ENCODE measurements at places on chromosomes 12 and 14.

- DNase-seq, result no peak
Measured at GRCh38 chr14:56100556-56100955, 17.7 kb upstream of the PELI2 start.

- DNase-seq, result no peak
Measured at GRCh38 chr12:42639556-42639955, 50.0 kb upstream of the PRICKLE1 start.

- DNase-seq, result peak; percentile 19
Measured at GRCh38 chr12:49580572-49581535, 12.9 kb upstream of the MCRS1 start.

- no peak for DNase-seq
Measured at GRCh38 chr14:29717901-29718300, 209.7 kb downstream of the PRKD1 start.

DNA sequence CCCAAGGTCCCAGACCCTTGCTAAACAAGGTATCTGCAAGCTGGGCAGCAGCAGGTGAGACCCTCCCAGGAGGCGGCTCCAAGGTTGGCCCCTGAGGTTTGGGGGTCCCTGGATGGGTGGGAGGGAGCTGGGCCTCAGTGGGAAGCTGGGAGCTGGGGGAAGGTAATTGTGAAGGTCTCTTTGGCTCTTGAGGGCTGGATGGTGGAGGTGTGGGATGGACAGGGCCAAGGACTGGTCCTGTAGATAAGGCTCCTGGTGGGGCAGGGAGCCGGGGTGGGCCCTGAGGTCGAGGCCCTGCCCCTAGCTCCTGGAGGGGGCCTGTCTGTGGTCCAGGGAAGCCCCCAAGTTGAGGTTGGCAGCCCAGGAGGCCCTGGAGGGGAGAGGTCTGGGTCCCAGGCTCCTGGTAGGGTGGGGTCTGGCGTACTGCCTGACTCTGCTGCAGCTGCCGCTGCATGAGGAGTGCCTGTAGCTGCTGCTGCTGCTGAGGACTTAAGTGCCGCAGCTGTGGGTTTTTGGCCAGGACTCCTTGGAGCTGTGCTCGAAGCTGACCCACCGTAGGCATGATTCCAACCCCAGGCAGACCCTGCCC, 13.1 kb upstream of the PRKAG1 start:
- DNase-seq, result no peak

DNA sequence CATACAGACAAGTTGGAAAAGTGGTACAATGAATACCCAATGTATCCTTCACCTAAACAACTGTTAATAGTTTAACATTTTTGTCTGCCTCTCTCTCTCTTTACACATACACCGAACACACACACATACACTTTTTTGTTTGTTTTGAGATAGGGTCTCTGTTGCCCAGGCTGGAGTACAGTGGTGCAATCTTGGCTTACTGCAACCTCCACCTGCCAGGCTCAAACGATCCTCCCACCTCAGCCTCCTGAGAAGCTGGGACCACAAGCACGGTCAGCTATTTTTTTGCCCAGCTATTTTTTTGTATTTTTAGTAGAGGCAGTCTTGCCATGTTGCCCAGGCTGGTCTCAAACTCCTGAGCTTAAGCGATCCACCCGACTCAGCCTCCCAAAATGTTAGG, 16.8 kb downstream of the ZCCHC8 start:
- no peak for DNase-seq

GRCh38 chr14:105029402-105029801, 8.5 kb upstream of the CDCA4 start:
- no peak for DNase-seq

GRCh38 chr12:46209170-46209569, 59.7 kb downstream of the SLC38A1 start:
- DNase-seq, result no peak

DNA sequence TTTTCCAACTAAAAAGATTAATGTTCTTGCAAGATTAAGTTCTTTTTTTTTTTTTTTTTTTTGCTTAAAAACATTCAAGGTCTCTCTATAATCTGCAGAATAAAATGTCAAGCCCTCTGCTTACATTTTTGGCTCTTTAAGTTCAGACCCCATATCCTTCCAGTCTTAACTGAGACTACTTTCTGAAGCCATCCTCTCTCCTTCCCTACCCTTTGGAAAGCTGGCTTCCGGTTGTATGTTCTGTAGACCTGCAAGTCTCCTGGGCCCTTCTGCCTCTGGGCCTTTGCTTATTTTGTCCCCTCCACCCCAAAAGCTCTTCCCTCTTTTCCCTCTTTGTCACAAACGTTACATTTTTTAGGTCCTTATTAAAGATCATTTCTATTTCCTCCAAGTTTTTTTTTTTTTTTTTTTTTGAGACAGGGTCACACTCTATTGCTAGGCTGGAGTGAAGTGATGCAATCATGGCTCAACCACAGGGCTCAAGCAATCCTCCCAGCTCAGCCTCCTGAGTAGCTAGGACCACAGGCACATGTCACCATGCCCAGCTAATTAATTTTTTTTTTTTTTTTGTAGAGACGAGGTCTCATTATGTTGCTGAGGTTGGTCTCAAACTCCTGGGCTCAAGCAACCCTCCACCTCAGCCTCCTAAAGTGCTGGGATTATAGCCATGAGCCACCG, 46.5 kb downstream of the PTPRB start:
- DNase-seq, result no peak

DNA sequence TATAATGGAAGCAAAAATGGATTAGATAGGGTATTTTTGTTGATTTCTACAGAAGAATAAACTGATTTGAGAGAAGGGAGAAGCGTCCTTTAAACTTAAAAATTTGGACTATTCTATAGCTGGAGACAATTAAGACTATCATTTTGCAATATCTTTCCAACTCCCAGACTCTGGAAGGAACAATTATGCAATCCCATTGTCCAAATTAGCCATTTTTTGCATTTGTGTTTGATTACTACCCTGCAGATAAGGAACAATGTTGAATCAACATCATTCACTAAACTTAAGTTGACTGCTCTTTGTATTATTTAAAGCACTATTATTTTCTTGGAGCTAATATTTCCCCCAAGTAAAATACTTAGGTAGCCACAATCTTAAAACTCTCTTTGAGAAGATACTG, 34.8 kb upstream of the SELPLG start:
- no peak for DNase-seq

- no peak for DNase-seq
Measured at GRCh38 chr14:74504412-74504811, 10.8 kb downstream of the ISCA2 start.

GRCh38 chr14:93734086-93734822, 54.0 kb downstream of the PRIMA1 start:
- DNase-seq, result no peak

DNA sequence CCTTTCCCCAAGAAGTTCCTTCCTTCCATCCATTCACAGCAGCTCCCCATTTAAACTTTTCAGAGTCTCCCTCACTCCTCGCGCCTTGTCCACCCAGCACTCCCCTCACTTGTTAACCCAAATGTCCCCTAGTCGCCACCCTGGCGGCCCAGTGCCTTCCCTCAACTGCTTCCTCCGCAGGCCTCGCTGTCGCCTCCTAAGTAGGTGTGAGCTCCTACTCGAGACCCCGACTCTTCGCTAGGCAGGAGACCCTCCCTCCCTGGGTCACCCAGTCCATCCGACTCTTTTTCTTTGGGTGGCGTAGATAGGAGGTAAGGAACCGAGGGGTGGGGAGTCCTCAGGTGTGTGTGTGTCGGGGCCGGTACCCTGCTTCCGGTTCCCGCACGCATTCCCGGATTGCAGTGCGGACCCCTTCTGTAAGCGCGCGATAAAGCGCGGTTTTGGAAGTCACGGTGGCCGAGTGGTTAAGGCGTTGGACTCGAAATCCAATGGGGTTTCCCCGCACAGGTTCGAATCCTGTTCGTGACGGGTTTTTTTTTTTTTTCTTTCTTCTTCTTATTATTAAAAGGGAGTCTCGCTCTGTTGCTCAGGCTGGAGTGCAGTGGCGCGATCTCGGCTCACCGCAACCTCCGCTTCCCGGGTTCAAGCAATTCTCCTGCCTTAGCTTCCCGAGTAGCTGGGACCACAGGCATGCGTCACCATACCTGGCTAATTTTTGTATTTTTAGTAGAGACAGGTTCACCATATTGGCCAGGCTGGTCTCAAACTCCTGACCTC, 823 bp upstream of the SMARCC2 start:
- DNase-seq, result peak; percentile 56

- DNase-seq, result no peak
Measured at GRCh38 chr14:59148334-59148900, 40.0 kb upstream of the DAAM1 start.

DNA sequence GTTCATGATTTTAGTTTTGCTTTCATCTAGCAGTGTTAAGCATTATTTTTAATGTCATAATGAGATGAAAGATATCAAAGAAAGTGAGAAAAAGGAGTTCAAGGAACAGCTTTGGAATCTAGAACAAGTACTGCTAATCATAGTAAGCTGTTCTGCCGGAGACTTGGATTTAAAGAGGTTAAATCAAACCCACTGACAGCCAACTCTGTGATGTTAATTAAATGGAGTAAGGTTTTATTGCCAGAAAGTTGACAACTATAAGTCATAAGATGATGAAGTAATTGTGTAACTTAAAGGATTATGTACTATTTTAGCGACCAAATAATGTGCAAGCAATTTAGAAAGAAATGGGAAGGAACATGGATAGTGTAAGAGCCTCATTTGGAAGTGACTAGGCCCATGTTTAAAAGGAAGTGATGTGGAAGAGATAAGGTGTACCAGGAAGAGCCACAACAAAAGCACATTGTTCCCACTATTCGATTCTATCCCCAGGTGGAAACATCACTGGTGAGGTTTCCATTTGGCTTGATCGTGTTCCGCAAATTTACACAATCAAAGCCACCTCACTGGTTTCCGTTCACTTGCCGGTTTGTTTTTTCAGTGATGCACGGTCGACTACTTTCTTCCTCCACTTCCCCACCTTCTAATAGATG, 388.5 kb downstream of the PAWR start:
- no peak for DNase-seq

GRCh38 chr14:77204459-77204771, 22.8 kb downstream of the TMEM63C start:
- no peak for DNase-seq

- no peak for DNase-seq
Measured at GRCh38 chr14:38004610-38004879, 203.2 kb upstream of the SSTR1 start.

DNA sequence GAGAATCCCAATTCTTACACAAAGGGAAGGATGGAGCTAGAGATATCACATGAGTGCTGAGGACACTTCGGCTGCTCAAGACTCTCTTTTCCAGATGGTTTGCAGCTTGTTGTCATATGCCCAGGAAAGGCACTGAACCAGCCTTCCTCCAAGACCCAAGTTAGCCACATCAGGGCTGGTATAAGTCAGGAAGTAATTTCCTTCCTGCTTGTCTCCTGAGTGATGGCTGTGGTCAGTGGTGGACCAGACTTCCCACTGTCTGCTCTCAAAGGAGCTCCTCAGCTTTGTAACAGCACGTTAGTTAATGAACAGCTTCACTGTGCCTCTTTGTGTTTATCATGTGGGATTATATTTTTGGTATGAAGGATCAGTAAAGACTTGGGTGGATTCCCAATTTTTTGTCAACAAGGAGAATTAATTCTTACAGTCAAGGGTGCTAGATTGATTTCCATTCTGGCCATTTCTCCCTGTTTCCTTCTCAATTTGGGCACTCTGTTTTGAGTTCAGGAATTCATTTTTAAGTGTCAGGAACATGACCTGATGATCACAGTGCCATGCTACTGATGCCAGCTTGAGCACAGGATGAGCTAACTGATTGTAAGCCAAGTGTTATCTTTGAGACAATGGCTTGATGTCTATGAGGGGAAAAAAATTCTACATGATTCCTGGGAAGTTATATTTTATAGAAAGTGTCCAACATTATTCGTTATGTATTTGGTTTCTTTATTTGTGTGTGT, 145.8 kb downstream of the GCH1 start:
- no peak for DNase-seq

DNA sequence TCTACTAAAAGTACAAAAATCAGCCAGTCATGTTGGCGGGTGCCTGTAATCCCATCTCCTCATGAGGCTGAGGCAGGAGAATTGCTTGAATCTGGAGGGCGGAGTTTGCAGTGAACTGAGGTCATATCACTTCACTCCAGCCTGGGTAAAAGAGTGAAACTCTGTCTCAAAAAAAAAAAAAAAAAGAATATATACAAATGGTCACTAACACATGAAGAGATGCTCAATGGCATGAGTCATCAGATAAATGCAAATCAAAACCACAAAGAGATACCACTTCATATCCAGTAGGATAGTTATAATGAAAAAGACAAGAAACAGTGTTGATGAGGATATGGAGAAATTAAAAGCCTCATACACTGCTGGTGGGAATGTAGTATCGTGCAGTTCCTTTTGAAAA, 33.6 kb upstream of the METAP2 start:
- peak; percentile 31 for DNase-seq

DNA sequence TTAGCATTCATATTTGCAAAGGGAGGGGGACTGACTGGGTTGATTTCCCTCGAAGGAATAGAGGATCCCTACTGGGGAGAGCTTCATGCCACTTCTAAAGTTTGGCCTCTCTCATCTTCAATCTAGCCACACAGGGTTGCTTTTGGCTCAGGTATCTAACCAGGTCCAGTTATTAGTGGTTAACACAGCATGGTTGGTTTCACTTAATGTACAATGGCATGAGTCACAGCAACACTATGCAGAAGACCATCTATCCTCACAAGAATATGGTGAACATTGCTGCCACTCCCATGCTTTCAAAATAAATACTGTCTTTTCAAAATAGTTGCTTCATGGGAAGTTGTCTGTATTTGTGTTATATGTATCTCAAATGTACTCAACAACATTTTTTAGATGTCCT, 6.6 kb upstream of the RAB3IP start:
- DNase-seq, result no peak

DNA sequence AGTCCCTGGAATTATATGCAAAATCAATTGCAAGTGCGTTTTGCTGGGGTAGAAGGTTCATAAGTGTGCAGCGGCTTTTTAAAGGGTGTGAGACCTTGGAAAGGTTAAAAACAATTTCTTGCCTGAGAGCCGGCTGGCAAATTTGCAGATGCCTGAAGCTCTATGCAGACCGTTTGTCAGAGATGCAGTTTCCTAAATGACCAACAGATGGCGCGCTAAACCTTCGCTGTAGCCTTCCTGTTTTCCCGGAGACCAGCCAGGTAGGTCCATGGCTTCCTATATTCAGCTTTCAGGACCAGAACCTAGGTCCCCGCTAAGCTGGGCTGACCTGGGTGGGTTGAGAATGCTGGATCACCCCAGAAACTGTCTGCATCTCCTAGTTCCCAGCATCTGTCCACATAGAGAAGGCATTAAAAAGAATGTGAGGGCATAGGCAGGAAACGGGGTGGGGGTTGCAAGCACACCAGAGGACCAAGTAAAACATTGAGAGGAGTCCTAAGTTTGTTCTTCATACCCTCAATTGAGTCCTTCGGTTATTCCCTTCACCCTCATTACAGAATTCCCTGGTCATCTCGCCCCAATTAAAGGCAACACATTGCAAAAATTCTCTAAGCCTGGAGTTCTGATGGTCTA, 5.7 kb upstream of the NOS1 start:
- peak; percentile 24 for DNase-seq

- peak; percentile 97 for DNase-seq
Measured at GRCh38 chr14:31992011-31992447, 85.1 kb upstream of the ARHGAP5 start.

- no peak for DNase-seq
Measured at GRCh38 chr12:100871195-100871734, 76.7 kb downstream of the ANO4 start.

- DNase-seq, result no peak
Measured at GRCh38 chr14:74521756-74522155, 28.2 kb downstream of the ISCA2 start.
